ENCODE measurements at places on chromosomes 7 and 10. TPM values are rescaled to one million over a fixed set of nuclear protein-coding genes. Genes with fewer than 3 reads are reported as not detected.

- DNase-seq: peak; percentile 67
Observed at GRCh38 chr7:4861673-4862072, at the start of gene PAPOLB. TSS of gene PAPOLB (minus strand) at chr7:4862030. CDS start at chr7:4861810, 220 bp downstream.

GRCh38 chr7:98420966-98421612 is 20.2 kb upstream of the BAIAP2L1 start:
- peak; percentile 76 for DNase-seq

- no peak for DNase-seq
Observed at GRCh38 chr10:79459243-79459642, 13.8 kb upstream of the ZCCHC24 start.

ADAMTS14 gene
- total RNA-seq: 0.43 TPM

GRCh38 chr7:81233208-81233940 is 314.5 kb upstream of the SEMA3C start:
- DNase-seq: peak; percentile 59
